ENCODE measurements at places on chromosomes 6 and 20.

DNA sequence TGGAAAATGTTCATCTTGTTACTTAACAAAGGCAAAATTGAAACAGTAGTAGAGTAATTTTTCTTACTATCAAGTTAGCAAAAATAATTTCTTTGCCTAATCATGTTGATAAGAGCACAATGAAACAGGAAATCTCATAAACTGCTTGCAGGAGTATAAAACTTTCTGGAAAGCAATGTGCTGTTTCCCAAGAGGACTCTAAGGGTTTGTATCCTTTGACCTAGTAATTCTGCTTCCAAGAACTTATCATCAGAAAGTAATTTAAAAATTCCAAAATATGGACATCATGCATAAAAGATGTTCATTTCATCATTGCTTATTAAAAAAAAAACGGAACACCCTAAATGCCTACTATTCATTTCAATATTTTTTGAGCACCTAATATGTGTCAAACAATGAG lies 46.1 kb upstream of the TNFAIP3 start:
- DNase-seq, result no peak

- DNase-seq, result no peak
These were observed 261.0 kb downstream of the ARHGAP18 start for GRCh38 chr6:129448965-129449364.

- no peak for DNase-seq
These were observed 118.2 kb upstream of the RIPOR2 start for GRCh38 chr6:25053875-25054371.

- DNase-seq, result no peak
These were observed 1049.8 kb upstream of the FLRT3 start for GRCh38 chr20:15387228-15387627.

GRCh38 chr20:17642404-17643269 lies 39.4 kb downstream of the RRBP1 start:
- no peak for DNase-seq

DNA sequence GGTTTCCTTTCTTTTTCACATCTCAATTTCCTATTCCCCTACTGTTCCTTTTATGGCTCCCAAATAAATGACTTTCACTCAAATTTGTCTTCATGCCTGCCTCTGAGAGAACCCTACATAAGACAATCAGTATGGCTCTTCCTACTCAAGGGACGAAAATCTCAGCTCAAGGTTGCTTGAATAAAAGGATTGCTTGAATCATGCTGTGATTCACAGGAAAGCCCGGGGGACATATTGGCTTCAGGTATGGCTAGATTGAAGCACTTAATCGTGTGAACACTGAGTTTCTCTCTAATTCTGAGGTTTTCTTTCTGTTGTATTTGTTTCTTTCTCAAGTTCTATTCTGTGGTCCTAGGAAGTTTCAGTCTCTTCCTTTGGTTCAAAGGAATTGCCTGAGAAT lies 140.3 kb upstream of the SULF2 start:
- DNase-seq, result no peak

GRCh38 chr20:7262803-7263202 lies 495.3 kb downstream of the BMP2 start:
- DNase-seq, result no peak

- peak; percentile 67 for DNase-seq
These were observed 101.5 kb downstream of the NOL4L start for GRCh38 chr20:32483351-32484224.

GRCh38 chr6:16818992-16819626 lies 57.8 kb upstream of the ATXN1 start:
- DNase-seq, result no peak

DNA sequence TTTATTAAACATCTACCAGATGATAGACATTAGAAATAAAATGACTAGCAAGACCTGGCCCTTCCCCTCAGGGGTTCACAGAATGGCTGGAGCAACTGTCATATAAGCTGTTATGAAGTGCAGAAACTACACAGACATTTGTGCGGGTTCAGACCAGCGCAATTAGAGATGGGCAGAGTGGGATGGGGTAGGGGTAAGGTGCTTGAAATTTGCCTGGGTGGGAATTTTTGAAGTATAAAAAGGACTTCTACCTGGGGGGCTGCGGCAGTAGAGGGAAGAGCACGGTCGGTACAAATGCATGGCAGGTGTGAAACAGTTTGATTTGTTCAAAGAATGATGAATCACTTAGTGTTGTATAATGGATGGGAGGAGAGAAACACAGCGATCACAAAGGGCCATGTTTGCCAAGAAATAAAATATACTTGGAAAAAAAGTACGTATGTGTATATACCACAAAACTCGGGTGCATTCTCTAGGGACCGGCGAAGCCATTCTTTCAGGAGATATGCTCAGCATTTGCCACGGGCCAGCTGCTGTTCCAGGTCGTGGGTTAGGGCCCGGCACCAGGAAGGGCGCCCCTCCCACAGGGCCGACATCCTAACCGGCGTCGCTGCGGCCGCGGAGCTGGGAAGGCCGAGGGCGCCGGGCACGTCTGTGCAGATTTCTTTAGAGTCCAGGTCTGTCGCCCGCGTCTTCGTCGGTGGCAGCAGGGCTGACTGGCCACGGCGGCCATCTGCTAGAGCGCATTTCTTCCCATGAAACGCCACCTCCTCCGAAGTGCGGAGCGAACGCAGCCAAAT lies 809 bp upstream of the NOL7 start:
- DNase-seq, result no peak

DNA sequence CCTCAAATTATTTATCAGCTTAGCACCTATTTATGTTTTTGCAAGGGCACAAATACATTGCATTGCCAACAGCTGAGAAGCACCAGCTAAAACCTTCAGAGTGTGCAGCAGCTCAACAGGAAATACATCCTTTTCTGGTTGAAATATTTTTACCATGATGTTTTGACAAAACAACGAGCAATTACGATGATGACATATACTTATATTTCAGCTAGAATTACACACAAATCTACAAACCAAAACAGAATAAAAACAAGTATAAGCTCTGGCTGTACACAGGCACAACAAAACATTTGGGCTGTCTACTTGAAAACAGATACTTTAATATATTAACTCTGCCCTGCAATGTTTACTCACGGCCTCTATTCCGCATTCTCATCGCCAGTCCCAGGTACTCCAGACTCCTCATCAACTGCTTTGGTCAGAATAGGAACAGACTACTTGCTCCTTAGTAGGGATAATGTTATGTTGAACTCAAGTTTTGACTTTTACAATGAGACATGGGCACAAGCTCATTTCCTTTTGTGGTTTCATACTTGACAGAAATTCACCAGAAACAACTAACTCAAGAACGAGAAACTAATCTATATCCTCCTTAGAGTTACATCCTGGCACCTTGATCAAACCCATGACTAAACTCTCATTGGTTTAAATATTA lies 377.6 kb downstream of the ESR1 start:
- no peak for DNase-seq

- DNase-seq, result no peak
These were observed 26.6 kb downstream of the PREX1 start for GRCh38 chr20:48801197-48801596.

- DNase-seq, result no peak
These were observed 109.8 kb upstream of the MAN1A1 start for GRCh38 chr6:119459207-119459974.
